Activated naive CD8-positive, alpha-beta T cell treated with anti-CD3 and anti-CD28 coated beads, Interleukin-2, amount 10 ng/mL, durations not matched to agents 7 days and 5 days (primary cell): ENCODE measurements at places on chromosomes 3 and 15. TPM values are rescaled to one million over a fixed set of nuclear protein-coding genes. Genes with fewer than 3 reads are reported as not detected.
A peak's percentile ranks its signal among the peaks of the same experiment; 100 is the strongest.

GAP43 gene
- not detected for total RNA-seq

TMEM212 gene
- not detected for total RNA-seq

BRK1 gene
- 108 TPM for total RNA-seq

P2RY12 gene
- not detected for total RNA-seq

APBA2 gene
- 65.1 TPM for total RNA-seq

ALDH1L1 gene
- total RNA-seq = not detected

CHRFAM7A gene
- total RNA-seq = 1.9 TPM

ISY1 gene
- 59.0 TPM for total RNA-seq

SLCO2A1 gene
- not detected for total RNA-seq

- DNase-seq = no peak
- H3K36me3 ChIP-seq = no peaks in the 10 kb centered on the region
- H3K27me3 ChIP-seq = peaks cover 5% of the 10 kb centered on the region
Observed at GRCh38 chr3:132254076-132254755, 63.0 kb upstream of the ACP3 start.

DNA sequence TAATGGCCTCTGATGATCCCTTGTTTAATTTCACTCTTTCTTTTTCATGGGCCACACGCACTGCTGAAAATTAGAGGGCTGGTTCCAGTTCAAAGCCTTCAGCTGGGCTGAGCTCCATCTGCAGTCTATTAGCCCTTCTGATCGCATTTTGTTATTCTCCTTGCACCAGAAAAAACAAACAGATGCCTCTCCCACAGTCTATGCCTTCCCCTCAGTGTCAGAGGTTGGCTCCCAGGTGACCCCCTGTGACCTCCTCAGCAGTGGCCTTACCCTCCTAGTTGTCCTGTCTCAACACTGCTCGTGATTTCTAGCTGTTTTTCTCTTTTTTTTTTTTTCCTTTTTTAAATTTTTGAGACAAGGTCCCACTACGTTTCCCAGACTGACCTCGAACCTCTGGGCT is 77.1 kb upstream of the PRTG start:
- no peaks in the 10 kb centered on the region for H3K4me1 ChIP-seq
- H3K4me3 ChIP-seq = no peak overlapping the region
- peaks cover 3% of the 10 kb centered on the region for H3K27me3 ChIP-seq
- H3K36me3 ChIP-seq = no peaks in the 10 kb centered on the region
- no peak overlapping the region for H3K27ac ChIP-seq

DNA sequence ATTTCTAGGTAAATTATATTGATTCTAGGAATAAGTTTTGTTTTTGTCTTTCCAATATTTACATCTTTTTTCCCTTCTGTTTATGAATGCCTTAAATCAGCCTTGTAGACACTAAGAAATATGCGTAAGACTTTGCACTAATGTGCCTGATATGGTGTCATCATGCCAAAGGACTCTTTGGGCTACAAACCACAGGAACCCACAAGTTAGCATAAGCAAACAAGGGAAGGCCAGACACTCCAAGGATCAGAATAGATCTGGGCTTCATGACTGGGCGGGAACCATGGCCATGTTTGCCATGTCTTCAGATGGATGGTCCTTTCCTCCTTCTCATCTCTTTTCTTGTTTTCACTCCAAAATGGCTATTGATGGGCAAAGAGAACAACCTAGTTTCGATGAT is 242.2 kb upstream of the CHRNA7 start:
- H3K4me3 ChIP-seq = no peak overlapping the region
- no peaks in the 10 kb centered on the region for H3K36me3 ChIP-seq
- peaks cover 9% of the 10 kb centered on the region for H3K27me3 ChIP-seq
- H3K4me1 ChIP-seq = no peaks in the 10 kb centered on the region
- H3K27ac ChIP-seq = no peak overlapping the region

DNA sequence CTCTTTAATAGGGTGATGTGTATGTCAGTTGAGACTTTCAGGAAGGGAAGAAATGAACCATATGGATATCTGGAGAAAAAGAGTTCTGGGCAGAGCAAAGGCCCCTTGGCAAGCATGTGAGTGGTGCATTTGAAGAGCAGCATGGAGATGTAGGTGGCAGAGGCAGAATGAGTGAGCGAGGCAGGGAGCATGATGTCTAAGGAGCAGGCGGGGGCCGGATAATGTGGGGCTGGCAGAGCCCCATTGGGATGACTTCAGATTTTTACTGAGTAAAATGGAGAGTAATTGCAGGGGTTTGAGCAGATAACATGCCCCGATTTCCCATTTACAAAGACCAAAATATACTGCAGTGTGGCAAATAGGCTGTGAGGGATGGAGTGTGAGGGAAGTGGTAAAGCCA is 52.9 kb upstream of the PLCL2 start:
- H3K4me3 ChIP-seq = no peak overlapping the region
- H3K27ac ChIP-seq = no peak overlapping the region
- H3K36me3 ChIP-seq = no peaks in the 10 kb centered on the region
- H3K27me3 ChIP-seq = no peaks in the 10 kb centered on the region
- DNase-seq = no peak

- peaks cover 23% of the 10 kb centered on the region for H3K36me3 ChIP-seq
- no peaks in the 10 kb centered on the region for H3K27me3 ChIP-seq
- H3K27ac ChIP-seq = no peak overlapping the region
- no peak overlapping the region for H3K4me3 ChIP-seq
Observed at GRCh38 chr15:58434334-58434875, 2.6 kb downstream of the LIPC start.

DNA sequence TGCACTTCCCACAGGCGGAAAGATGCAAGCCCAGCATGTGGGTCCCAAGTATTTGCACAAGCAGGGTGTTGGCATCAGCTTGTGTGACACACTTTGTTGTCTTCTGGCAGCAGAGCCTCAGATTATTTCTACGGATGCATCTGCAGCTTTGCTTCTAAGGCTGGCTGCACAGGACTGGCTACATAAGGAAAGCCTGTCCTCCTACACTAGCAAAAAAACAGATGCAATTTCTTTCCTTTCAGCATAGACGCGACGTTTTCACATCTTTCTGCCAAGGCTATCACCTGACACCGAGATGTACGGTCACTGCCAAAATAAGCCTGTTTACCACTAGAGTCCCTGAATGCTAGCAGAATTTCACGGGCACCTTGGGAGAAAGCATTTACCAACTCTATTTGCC is 13.5 kb downstream of the MRPS11 start:
- no peak overlapping the region for H3K4me3 ChIP-seq
- no peaks in the 10 kb centered on the region for H3K27me3 ChIP-seq
- H3K4me1 ChIP-seq = no peaks in the 10 kb centered on the region
- DNase-seq = no peak

GRCh38 chr15:68311464-68311835 is 33.9 kb downstream of the FEM1B start:
- peaks cover 7% of the 10 kb centered on the region for H3K27me3 ChIP-seq
- H3K27ac ChIP-seq = no peak overlapping the region
- DNase-seq = peak; percentile 14

DNA sequence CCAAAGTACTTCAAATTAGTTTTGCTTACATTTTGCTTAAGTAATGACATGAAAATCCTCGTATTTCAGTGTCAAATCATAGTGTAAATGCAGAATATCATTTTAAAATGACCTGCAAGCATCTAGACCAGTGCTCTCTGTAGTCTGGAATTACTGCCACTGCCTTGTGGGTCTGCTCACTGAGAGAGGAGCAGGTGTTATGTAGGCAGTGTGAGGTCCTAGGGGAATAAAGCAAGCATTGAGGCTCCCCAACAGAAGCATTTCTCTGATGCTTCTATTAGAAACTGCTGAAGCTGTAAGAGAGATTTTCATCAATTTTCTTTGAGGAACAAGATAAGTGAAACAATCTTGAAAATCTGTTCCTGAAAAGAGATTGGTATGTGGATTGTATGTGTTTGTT is 253.2 kb downstream of the BBX start:
- no peaks in the 10 kb centered on the region for H3K27me3 ChIP-seq
- DNase-seq = no peak
- no peak overlapping the region for H3K27ac ChIP-seq
- H3K4me3 ChIP-seq = no peak overlapping the region
- H3K4me1 ChIP-seq = no peaks in the 10 kb centered on the region

- H3K27me3 ChIP-seq = peaks cover 12% of the 10 kb centered on the region
- H3K36me3 ChIP-seq = no peaks in the 10 kb centered on the region
- no peak overlapping the region for H3K27ac ChIP-seq
- no peak overlapping the region for H3K4me3 ChIP-seq
Observed at GRCh38 chr3:107308716-107309115, 68.5 kb upstream of the CCDC54 start.

GRCh38 chr3:62128051-62128450 is 245.3 kb downstream of the FEZF2 start:
- H3K27me3 ChIP-seq = no peaks in the 10 kb centered on the region
- no peak for DNase-seq
- no peak overlapping the region for H3K27ac ChIP-seq
- no peaks in the 10 kb centered on the region for H3K4me1 ChIP-seq
- no peak overlapping the region for H3K4me3 ChIP-seq
- H3K36me3 ChIP-seq = no peaks in the 10 kb centered on the region

DNA sequence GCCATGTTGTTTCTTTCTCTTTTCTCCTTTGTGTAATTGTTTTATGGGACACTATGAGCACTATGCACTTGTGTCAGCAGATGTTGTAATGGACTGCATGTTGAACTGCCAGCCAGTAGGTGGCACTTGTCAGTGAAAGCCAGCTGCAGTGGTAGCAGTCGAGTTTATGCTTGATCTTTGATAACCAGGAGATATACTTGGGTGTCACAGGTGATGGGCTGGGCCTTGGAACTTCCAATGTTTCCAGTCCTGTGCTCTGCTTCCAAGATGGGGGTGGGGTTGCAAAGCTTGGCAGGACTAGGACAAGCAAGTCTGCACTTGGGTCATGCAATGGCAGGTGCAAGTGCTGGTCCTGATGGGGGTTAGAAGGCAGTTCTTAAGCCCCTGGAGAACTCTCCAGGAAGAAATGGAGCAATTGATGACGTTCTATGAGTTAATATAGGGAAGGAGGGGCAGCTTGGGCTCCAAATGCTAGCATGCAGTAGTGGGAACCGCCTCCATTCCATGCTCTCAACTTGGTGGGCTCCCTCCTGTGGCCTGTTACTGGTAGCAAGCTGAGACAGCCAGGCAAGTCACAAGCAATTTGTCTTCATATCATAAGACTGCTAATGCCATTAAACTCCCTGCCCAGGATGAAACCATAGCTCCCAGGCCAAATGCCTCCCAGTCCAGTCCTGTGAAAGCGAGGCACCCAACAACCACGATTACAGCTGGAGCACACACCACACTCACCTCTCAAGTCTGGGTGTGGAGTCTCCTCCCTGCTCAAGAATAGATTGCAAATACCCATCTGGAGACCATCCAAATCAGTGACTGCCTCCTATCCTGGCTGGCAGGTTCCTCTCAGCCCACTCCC is 287.2 kb downstream of the CGGBP1 start:
- H3K27ac ChIP-seq = no peak overlapping the region
- peaks cover 14% of the 10 kb centered on the region for H3K27me3 ChIP-seq
- no peak for DNase-seq
- H3K4me1 ChIP-seq = no peaks in the 10 kb centered on the region
- no peak overlapping the region for H3K4me3 ChIP-seq

GRCh38 chr15:80512726-80513660 is 108.8 kb downstream of the ARNT2 start:
- no peaks in the 10 kb centered on the region for H3K4me1 ChIP-seq
- no peaks in the 10 kb centered on the region for H3K36me3 ChIP-seq
- peaks cover 6% of the 10 kb centered on the region for H3K27me3 ChIP-seq
- no peak for DNase-seq
- no peak overlapping the region for H3K27ac ChIP-seq

DNA sequence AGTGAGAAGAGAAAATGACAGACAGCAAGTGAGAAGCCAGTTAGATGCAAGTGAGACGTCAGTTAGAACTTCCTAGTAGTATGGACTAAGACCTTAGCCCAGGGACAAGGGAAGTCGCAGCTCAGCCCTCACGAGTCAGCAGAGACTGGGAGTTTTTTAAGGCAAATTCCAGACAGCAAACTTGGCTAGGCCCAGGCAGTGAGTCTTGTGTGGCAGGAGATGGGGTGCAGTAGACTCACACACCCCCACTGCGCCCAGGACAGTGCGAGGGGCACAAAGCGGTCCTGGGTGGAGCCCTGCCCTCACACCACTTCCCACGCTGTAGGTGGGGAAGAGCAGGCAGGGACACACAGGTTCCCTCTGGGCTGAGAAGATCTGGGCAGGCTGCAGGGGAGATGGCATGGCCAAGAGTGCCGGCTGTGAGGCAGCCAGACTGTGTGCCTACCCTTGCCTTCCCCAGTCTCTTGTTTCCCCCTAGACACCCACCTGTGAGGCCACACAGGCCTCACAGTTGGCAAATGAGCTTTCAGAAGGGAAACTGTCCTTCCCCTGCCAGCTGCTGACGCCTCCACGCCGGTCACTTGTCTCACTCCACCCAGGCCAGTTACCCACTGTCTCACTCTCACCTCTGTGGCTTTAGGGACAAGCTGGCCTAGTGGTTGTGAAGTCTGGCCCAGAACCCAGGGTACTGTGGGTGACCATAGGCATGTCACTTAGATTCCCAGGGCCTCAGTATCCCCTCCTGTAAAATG is 13.7 kb upstream of the PRKCD start:
- H3K4me3 ChIP-seq = no peak overlapping the region
- DNase-seq = no peak
- H3K4me1 ChIP-seq = no peaks in the 10 kb centered on the region
- peaks cover 5% of the 10 kb centered on the region for H3K27me3 ChIP-seq

DNA sequence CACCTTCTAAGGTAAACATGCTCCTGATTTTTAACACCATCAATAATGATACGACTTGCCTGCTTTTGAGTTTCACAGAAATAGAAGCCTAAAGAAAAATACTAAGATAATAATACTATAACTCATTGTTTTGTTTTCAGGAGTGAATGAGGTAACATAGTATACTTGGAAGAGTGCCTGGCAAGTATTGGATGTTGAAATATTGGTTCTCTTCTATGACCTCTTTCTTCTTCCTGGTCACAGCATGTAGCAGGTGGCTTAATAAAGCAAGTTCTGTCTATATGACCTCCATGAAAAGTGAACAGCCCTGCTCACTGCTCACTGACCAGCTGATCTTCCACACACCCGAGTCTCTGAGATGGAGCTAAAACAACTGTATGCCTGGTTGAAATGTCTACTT is 312.3 kb upstream of the ONECUT1 start:
- no peak overlapping the region for H3K4me3 ChIP-seq
- no peaks in the 10 kb centered on the region for H3K27me3 ChIP-seq
- no peak overlapping the region for H3K27ac ChIP-seq
- no peaks in the 10 kb centered on the region for H3K36me3 ChIP-seq
- no peaks in the 10 kb centered on the region for H3K4me1 ChIP-seq

GRCh38 chr15:36373550-36373949 is 205.9 kb upstream of the CDIN1 start:
- H3K27ac ChIP-seq = no peak overlapping the region
- no peaks in the 10 kb centered on the region for H3K36me3 ChIP-seq
- no peaks in the 10 kb centered on the region for H3K4me1 ChIP-seq
- no peaks in the 10 kb centered on the region for H3K27me3 ChIP-seq
- DNase-seq = no peak

GRCh38 chr3:81416812-81417211 is 344.6 kb downstream of the GBE1 start:
- no peaks in the 10 kb centered on the region for H3K4me1 ChIP-seq
- H3K4me3 ChIP-seq = no peak overlapping the region
- no peak for DNase-seq
- no peaks in the 10 kb centered on the region for H3K27me3 ChIP-seq
- no peaks in the 10 kb centered on the region for H3K36me3 ChIP-seq

- peaks cover 15% of the 10 kb centered on the region for H3K36me3 ChIP-seq
- peak; percentile 57 for DNase-seq
- peak overlapping the region; percentile 77 for H3K4me3 ChIP-seq
- peaks cover 20% of the 10 kb centered on the region for H3K4me1 ChIP-seq
- H3K27me3 ChIP-seq = no peaks in the 10 kb centered on the region
- H3K27ac ChIP-seq = peak overlapping the region; percentile 69
Observed at GRCh38 chr3:15860014-15860934, 62.5 kb upstream of the ANKRD28 start.

GRCh38 chr3:7841451-7841850 is 660.2 kb upstream of the LMCD1 start:
- H3K27me3 ChIP-seq = no peaks in the 10 kb centered on the region
- no peak for DNase-seq
- H3K4me1 ChIP-seq = no peaks in the 10 kb centered on the region
